ENCODE measurements at places on chromosomes 3 and 15.

DNA sequence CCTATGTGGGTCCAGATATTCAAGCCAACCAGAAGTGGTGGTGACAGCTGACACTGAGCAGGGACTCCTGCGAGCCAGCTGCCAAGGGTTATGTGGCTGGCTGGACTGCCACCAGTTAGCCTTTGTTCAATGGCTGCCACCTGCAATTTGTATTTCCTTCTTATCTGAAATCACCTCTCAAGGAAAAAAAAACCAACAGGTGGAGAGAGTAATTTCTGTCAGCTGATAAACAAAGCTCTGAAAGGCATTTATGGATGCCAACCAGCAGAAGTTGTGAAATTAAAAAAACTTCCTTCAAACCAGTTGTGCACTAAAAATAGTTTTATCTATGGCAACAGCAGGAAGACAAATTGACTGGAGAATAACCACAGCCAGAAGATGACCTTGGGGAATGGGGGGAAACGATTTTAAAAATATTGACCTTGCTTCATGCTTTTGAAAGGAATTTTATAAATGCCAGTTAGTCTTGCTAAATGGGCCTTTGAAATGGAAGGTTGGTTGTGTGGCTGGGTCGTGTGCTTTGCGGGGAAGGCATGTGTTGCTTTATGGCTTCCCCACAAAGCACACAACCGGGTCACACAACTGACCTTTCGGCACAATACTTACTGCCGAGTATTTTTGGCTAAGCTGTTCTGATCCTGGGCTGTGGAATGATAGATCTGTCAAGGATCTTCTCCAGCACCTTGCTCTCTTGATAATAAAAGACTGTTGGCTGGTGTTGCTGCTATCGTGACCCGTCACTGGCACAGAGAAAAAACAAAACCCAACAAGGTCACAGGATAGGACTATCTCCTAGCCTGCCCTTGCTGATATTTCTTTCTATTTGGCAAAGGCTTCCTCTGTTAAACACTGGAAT lies 3.5 kb downstream of the MYZAP start:
- DNase-seq, result no peak

DNA sequence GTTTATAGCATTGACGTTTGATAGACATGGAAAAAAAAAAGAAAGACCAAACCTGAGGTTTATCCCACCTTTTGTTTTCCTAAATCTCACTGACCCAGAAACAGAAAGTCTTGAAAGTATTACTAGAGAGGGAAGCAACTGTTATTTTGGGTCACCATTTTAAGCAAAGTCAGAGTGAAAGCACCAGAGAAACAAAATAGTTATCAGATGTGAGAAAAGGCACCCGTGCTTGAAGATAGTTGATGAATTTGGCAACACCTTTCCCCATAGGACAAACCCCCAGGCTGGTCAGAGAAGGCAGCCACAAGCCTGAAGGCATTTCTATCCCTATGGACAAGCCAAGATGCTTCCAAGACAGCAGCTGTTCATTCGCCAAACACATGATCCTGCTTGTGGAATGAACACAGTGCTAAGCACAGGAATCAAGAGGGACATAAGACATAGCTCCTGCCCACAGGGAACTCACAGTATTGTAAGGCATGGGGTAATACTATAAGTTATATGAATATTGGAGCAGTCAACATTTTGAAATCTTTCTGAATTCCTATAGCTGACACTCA lies 170.9 kb downstream of the ERC2 start:
- no peak for DNase-seq

- no peak for DNase-seq
These were observed 294.0 kb upstream of the SOX2 start for GRCh38 chr3:181417748-181418147.

DNA sequence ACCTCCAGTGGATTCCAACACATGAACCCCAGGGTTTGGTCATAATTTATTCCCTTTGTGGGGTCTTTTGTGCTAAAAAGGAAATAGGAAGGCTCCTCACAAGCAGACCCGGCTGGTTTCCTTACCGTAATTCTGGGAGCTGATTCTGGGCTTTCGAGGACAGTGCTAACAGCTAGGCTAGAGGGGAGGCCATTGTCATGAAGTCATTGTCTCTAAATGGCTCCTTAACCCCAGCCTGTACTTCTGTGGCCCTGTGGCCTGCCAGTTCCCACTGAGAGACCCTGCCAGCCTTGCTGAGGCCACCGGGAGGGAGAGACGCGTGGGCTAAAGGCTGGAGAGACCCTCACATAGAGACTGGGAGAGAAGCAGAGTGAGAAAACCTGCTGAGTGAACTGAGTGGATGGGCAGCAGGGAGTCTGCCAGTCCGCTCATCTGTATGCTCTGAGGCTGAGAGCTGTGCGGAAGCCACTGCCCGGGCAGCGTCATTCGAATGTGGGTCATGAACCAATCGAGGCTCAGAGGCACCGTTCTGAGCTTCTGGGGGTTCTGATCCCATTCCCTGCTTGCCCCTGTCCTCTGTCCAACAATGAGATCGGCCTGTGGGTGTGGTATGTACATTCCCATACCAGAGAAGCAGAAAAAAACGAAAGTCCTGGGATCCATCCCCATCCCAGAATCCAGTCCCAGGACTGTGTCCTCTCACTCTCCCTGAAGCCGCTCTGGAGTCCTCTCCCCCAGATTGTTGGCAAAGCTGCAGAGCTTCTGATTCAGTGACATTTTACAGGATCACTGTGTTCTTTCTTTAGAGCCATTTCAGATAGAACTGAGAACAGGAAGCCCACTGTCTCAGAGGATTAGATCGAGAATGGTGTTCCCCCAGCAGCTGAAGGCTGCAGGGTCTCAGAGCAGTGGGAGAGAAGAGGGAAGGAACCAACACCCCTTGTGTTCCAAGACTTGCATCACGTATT lies 21.3 kb upstream of the DGKG start:
- no peak for DNase-seq

- no peak for DNase-seq
These were observed 45.6 kb upstream of the ST3GAL6 start for GRCh38 chr3:98717584-98717983.

DNA sequence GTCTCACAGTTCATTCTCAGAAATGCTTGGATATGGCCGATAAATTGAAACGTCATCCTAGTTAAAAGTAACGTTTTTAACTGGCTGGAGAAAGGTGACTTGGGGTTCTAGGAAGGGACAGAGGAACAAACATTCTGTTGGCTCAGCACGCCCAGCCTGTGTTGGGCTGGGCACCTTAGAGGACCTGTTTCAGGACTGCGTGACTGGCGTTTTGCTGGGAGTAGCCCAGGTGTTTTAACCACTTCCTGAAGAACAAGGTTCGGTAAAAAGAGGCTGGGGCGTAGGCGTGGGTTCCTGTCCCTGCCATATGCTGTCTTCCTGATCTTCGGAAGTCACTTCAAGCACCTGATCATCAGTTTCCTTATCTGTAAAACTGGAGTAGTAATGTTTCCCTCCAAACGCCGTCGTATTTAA lies 1.1 kb upstream of the TLNRD1 start:
- DNase-seq, result no peak

DNA sequence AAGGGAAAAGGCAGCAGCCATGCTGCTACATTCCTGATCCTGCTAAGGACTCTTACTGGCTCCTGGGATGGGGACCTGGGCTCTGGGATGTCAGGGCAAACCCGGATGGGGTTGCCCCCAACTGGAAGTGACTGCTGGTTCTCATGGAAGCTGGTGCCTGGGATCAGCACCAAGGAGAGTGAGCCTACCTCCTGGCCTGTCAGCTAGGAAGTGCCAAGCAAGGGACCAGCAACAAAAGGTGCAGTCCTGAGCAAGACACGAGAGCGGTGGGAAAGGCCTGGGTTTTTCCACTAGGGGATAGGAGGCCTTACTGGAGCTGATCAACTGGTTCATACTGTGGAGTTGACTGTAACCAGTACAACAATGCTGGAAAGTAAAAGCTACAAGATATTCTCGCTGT lies 47.9 kb upstream of the SYNM start:
- no peak for DNase-seq

DNA sequence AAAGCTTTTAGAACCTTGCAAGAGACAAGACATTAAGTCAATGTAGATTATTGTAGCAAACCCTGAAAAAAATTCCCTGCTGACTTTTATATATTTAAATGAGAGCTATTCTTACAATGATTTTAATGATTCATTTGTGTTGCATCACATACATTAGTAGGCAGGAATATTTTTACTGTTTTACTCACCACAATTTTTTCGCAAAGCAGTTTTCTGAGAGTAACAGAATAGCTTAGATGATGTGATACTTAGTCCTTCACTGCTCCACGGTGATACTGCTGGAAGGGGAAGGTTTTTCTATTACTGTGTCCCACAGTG lies 43.9 kb upstream of the CLRN1 start:
- no peak for DNase-seq

- no peak for DNase-seq
These were observed 82.9 kb downstream of the ARRDC4 start for GRCh38 chr15:98043160-98044014.

GRCh38 chr3:183172051-183172639 lies 9.6 kb upstream of the LAMP3 start:
- DNase-seq, result no peak

DNA sequence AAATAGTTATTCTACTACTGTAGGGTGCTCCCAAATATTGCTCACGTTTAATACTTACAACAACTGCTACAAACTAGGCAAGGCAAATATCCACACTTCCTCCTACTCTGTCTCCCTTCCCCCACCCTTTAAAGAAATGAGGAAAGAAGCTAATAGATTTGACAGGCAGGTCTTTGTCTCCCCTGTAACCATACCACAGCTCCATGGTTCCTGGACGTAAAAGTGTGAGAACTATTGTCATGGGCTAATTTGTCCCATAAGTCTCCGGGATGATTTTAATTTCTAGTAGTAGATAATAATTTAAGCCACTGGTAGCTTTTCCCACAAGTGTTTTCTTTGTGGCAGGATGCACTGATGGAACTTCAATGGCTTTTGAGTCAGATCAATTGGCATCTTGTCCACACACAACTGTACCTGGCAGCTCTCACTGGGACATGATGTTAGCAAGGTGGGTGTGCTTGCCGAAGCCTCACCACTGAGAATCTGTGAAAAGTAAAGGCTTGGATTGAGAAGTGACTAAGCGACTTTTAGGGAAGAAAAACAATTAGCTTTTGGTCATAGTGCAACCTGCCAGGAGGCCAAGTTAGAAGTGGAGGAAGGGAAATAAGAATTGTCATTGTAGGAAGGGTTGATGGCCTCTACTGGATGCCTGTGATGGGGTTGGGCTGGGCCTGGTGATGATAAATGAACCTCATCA lies 1.4 kb upstream of the CPOX start:
- no peak for DNase-seq

DNA sequence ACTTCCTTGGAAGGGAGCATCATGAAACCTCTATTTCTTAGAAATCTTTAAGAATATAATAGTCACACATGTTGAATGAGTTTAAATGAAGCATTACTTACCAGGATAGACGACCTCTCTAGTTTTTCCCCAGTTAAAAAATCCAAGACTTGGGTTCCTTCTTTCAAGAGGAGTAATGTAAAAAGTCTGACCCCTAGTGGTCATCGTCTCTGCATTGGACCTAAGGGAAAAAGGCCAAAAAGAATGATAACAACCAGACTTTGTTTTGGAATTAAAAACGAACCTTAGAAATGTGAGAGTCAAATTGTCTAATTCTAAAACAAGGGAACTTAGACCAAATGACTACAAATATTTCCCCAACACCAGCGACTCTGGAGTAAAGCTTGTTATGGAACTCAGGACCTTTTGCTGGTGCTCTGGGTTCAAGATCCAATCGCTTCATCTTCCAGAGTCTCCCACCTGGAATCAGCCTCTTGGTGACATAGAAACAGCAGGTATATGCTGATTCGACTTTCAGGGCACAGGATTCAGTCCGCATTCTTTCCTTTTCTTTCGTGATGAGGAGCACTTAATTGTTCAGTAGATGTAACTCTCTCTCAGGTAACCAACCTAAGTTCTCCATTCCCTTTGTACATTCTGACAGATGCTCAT lies 214.8 kb upstream of the TPRG1 start:
- DNase-seq, result peak; percentile 62

DNA sequence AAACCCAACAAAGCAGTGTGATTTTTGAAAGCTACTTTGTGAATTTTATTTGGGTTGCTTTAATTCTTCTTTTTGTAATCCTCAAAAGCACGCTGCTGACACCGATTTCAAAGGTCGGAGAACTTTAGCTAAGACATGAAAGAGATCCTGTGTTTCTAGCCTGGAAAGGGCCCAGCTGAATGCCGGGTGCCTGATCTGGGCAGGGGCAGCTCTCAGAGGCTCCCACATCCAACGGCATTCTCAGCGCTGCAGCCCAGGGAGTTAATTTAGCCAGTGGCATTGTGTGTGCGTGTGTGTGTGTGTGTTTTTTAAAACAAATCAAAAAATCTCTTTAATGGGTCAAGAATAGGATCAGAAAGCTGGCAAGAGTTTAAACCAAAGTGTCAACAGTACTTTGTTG lies 6.6 kb downstream of the RBP1 start:
- DNase-seq, result no peak

GRCh38 chr3:116614795-116615362 lies 94.7 kb upstream of the TUSC7 start:
- no peak for DNase-seq

DNA sequence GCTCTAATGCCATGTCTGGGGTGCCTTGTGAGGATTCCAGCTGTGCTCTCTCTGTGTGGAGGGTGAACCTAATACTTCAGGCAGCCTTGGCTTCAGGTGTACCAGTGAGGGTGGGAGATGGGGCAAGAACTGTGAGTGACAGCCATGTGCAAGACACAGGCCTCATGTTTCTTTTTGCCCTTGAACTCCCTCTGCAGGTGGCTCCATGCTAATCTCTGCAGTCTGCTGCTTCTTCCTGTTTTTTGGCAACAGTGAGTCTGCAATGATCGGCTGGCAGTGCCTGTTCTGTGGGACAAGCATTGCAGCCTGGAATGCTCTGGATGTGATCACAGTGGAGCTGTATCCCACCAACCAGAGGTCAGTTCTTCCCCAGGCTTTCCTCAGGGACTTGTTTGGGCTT lies 189.3 kb downstream of the SV2B start:
- no peak for DNase-seq

GRCh38 chr3:33962396-33962795 lies 164.0 kb downstream of the PDCD6IP start:
- no peak for DNase-seq

DNA sequence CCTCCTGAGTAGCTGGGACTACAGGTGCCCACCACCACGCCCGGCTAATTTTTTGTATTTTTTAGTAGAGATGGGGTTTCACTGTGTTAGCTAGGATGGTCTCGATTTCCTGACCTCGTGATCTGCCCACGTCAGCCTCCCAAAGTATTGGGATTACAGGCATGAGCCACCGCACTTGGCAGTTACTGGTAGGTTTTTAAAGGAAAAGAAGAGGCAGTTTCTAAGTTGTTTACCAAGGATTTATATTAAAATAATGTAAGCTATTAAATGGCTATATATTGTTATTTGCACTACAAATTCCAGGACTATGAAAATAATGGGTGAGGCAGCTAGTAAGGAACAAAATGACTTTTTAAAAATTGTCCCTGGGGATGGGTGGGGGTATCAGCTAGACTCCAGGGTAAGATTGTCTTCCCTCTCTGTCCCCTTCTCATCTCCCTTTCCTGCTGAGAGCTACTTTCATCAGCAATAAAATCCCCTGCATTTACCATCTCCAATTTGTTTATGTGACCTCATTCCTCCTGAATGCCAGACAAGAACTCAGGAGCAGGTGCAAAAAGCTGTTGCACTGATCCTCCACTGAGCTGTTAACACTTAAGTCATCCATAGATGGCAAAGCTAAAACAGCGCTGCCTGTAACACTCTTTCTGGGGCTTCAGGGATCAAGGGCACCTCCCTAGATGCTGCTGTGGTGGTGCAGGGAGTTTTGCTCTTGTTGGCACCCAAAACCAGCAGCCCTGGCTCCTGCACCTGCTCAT lies 165.2 kb downstream of the ZPLD1 start:
- DNase-seq, result no peak

Data from astrocyte of the cerebellum (primary cell).